ENCODE measurements at places on chromosomes 3 and 15. TPM values are rescaled to one million over a fixed set of nuclear protein-coding genes. Genes with fewer than 3 reads are reported as not detected.

DNA sequence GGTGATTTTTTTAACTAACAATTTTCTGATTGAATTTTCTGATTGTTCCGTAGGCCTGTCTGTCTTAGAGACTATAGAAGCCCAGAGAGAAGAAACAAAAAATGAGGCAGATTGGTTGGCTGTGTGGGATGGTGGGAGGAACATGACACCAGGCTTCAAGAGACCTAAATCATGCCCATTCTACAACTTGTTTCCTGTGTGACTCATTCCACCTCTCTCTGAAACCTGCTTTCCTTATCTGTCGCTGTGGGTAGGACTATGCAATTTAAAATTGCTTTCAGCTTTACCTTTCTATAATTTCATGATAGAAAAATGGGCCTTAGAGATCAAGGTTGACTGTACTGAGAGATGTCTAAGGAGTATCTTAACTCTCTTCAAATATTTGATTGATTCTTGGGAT, 44.5 kb downstream of the OXNAD1 start:
- DNase-seq = no peak

DNA sequence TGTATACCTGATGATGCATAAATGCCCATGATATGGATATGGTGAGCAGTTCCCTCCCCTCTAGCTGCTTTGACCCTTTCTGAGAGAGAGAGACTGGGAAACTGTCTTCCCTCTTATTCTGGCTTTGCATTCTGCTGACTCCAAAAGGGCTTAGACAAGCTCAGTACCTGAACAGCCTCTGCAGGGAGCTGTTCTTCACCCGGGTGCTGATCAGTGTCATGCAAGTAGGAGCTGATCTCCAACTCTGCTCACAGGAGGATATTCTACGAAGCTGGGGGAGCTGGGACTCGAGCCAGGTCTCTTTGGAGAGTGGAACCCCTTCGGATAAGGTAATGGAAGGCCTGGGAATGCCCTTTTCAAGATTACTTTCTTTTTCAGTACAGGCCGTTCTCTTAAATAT, 237.1 kb downstream of the RYR3 start:
- DNase-seq = no peak

- no peak for DNase-seq
These were observed 2.4 kb upstream of the DCBLD2 start for GRCh38 chr3:98903705-98904481.

GRCh38 chr3:11602886-11603527, 40.7 kb downstream of the VGLL4 start:
- DNase-seq = no peak

The GPR149 gene
- not detected for total RNA-seq

DNA sequence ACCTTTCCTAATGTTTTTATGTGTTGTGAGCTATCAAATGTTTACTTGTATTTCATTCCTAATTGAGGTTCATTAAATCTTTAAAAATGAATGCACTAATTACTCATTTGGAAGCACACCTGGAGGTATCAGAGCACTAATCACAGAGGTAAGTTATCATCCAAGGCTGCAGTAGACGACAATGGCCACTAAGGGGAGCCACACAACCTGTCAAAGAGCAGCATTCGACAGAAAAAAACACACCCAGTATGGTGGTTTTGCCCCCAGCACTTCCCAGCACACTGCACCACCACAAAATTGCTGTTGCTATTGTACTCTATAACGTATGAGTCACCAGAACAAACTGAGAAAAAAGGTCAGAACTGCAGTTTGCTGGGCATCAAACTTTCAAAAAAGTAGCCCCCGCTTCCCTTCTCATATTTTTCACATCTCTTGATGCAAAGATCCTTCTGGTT, 205.9 kb upstream of the IGF1R start:
- no peak for DNase-seq

The C3orf20 gene
- not detected for total RNA-seq

DNA sequence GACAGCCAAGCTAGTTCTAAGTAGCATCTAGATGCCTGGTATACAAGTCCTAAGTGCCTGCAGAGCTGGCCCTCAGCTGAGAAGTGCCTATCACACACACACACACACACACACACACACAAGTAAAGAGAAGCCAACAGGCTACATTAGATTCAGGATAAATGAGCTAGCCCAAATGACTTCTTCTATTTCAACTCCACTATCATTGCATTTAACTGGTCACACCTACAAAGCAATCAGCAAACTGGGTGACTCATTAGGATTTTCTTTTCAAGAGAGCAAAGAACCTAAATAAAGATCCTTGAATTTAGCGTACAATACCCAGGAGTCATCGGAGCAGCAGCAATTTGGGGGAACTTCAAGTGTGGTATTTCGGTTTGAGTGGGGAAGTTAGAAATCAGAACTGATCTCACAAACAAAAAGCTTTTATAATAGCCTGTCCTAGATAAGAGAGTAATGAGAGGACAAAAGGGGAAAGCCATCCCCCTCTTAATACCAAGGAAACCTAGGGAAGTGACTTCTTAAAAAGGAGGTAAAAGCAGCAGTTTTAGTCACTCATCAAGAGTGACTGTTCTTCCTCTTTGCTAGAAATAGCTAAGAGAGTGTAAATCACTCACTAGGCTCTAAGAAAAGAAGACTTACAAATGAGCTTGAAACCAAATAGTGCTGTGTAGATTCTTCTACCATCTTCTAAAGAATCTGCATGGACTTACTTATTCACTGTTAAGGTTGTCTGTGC, 112.7 kb downstream of the TNIK start:
- DNase-seq = no peak

The FSIP1 gene
- total RNA-seq = 0.40 TPM

DNA sequence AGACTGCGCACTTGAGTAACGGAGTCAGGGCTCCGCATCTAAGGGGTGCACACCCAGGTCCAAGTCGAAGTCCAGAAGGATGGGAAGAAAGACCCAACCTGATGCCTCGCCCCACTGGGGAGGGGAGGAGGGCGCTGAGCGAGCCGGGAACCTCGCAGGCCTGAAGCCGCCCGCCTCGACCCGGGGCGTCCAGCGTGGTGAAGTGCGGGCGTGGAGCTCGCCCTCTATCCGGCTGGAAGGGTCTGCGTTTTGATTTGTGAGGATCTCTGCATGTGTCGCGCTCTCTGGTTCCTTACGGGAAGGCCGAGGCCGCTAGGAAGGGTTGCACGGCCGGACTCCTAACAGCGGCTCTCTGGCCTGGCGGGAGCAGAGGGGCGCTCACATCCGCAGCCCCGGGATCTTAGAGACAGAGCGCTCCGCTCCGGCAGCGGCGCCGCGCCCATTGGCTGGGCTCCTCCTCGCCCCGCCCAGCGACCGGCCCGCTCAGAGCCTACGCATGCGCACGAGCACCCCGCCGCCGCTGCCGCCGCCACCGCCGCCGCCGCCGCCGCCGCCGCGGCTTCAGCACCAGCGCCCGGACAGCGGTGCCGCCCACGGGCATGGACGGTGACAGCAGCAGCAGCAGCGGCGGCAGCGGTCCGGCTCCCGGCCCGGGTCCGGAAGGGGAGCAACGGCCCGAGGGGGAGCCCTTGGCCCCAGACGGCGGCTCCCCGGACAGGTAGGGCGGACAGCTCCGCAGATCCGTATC, at the start of gene DISP2:
Gene DISP2, plus strand, starts transcription at position 497 of the 748 bp plus-strand sequence. Its CDS starts 103 bp downstream, at position 600.
- DNase-seq = peak; percentile 93

DNA sequence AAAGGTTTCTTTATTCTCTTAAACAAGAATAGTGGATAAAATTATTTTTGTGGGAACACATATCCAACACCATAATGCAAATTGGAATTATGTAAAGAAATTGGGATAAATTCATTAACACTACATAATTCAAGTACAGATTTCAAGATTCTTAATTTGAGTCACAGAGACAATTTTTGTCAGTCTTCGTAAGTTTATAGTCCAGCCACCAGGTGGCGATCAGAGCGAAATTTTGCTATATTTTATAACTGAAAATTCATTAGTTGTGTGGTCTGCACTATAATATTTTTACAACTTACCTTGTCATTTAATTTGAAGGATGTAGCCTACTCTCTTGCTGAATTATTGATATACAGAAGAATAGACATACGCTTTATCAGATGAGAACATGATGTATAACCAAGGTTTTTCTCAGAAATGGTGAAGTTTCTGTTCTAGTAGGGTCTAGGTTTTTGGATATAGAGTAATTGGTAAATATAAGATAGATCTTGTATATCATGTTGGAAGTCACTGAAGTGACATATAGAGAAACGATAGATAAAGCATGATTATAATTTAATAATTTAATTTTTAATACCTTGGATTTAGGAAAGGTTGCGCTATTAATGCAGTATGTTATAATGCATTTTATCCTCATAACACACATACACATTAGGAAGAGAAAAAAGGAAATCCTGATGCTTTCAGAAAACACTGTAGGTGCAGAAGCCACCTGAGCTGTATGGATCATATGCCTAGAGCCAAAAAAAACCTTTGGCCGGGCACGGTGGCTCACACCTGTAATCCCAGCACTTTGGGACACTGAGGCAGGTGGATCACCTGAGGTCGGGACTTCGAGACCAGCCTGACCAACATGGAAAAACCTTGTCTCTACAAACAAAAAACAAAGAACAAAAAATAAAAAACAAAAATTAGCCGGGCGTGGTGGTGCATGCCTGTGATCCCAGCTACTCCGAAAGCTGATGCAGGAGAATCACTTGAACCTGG, 31.7 kb downstream of the PLSCR4 start:
- DNase-seq = no peak

The TNNC1 gene
- total RNA-seq = 13.7 TPM

GRCh38 chr3:12705981-12706380, 42.1 kb upstream of the RAF1 start:
- no peak for DNase-seq

DNA sequence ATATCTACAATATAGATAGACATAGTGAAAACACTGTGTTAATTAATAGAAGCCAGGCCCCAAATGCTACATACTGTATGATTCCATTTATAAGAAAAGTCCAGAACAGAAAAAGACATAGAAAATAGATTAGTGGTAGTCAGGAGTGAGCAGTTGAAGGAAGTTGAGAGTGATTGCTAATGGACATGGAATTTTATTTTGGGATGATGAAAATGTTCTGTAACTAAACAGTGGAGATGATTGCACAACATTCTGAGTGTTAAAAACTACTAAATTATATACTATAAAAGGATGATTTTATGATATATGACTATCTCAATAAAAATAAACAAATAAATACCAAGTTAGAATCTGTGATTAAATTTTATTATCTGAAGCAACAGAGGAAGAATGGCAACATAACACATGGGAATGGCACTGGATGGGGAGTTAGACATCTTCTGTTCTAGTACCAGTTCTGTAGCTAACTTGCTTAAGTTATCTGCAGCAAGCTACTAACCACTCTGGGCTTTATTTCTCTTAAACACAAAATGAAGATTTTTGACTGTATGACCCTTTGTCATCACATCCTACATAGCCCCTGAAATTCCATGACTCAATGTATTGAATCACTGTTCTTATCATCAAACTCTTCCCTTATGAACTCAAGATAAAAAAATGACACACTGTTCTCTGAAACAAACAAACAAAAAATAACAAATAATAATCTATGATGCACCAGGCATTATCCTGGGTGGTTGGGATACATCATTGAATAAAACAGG, 612.7 kb downstream of the TBL1XR1 start:
- no peak for DNase-seq

The KLHL6 gene
- not detected for total RNA-seq

GRCh38 chr3:146895026-146895749, 290.0 kb upstream of the PLSCR5 start:
- no peak for DNase-seq

The CFAP92 gene
- not detected for total RNA-seq

- DNase-seq = no peak
These were observed 244.6 kb upstream of the CCDC54 start for GRCh38 chr3:107132674-107133073.

- DNase-seq = no peak
These were observed 21.5 kb downstream of the SENP8 start for GRCh38 chr15:72139667-72140066.

The CAND2 gene
- total RNA-seq = 11.3 TPM

- DNase-seq = no peak
These were observed 51.1 kb downstream of the IFT57 start for GRCh38 chr3:108171106-108171505.

DNA sequence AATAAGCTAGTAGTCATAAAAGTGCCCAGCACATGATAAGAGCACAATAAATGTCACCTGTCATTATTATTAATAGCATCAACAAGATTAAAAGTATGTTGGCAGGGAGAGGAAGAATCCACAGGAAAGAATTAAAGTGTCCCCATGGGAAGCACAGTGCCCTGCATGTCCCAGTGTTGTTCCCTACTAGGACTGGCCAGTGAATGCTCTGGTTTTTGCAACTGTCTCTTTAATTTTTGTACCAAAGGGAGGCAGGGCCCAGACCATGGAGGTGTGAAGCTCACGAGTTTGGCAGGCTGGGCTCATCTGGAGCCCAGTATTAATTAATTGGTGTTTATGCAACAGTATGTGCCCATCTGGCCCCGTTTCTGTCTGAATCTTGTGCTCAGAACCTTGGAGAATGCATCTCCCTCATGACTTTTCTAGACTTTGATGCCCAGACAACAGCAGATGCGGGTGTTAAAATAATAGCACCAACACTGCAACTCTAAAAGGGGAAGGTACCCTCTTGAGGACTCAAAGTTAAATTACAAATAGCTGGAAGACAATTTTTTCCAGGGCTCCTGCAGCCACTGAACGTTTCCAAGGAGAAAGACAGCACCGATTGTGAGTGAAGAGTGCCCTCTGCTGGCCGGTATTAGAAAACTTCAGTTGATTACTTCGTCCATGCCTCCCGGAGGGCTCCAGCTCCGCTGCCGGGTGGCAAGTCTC, 71.9 kb upstream of the SPATA12 start:
- DNase-seq = no peak

DNA sequence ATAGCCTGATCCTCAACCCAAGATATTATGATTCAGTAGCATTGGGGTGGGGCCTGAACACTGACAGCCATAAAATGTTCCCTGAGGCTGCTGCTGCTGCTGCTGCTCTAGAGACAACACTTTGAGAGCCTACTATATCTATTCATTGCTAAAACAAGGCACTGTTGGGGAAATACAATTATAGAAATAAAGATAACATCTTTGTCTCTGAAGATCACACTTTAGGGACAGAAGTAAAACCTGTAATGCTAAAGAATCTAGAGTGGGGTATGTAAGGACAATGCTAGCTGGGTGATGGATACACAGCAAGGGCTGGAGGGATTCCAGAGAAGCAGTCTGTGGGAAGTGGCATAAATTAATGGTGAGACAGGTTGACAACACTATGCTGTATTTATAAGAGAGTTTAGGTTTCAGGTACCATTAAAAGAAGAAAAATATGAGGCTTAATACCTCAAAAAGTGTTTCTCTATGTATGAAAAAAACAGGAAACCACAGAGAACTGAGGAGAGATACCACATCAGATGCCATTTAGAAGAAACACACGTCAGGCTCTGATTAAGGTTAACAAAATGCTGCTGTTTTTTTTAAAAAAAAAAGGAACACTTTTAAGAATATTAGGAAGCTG, 115.9 kb downstream of the CBLB start:
- no peak for DNase-seq
